ENCODE measurements at places on chromosomes 7 and 10. TPM values are rescaled to one million over a fixed set of nuclear protein-coding genes. Genes with fewer than 3 reads are reported as not detected.
A peak's percentile ranks its signal among the peaks of the same experiment; 100 is the strongest.

GLI3 gene
- total RNA-seq, result 1.7 TPM

- H3K4me3 ChIP-seq, result no peak overlapping the region
- H3K27me3 ChIP-seq, result no peaks in the 10 kb centered on the region
- no peak overlapping the region for H3K27ac ChIP-seq
- H3K4me1 ChIP-seq, result no peaks in the 10 kb centered on the region
Observed at GRCh38 chr10:108545921-108546320, 1377.4 kb downstream of the XPNPEP1 start.

- no peak overlapping the region for H3K4me3 ChIP-seq
- H3K27ac ChIP-seq, result no peak overlapping the region
- H3K36me3 ChIP-seq, result no peaks in the 10 kb centered on the region
- no peaks in the 10 kb centered on the region for H3K27me3 ChIP-seq
- H3K4me1 ChIP-seq, result peaks cover 5% of the 10 kb centered on the region
Observed at GRCh38 chr7:41501006-41501405, 201.9 kb downstream of the INHBA start.

- no peak overlapping the region for H3K27ac ChIP-seq
- no peaks in the 10 kb centered on the region for H3K27me3 ChIP-seq
- DNase-seq, result no peak
- H3K4me1 ChIP-seq, result no peaks in the 10 kb centered on the region
- no peak overlapping the region for H3K4me3 ChIP-seq
- no peaks in the 10 kb centered on the region for H3K36me3 ChIP-seq
Observed at GRCh38 chr10:36236931-36237330, 594.8 kb upstream of the FZD8 start.

GRCh38 chr10:72625276-72625607 lies 637 bp downstream of the MICU1 start:
- H3K27me3 ChIP-seq, result no peaks in the 10 kb centered on the region
- peak overlapping the region; percentile 73 for H3K4me3 ChIP-seq
- no peaks in the 10 kb centered on the region for H3K36me3 ChIP-seq
- no peak for DNase-seq

GRCh38 chr10:132434405-132435005 lies 37.5 kb downstream of the PWWP2B start:
- no peak overlapping the region for H3K27ac ChIP-seq
- no peak overlapping the region for H3K4me3 ChIP-seq
- no peaks in the 10 kb centered on the region for H3K27me3 ChIP-seq
- H3K4me1 ChIP-seq, result no peaks in the 10 kb centered on the region
- H3K36me3 ChIP-seq, result no peaks in the 10 kb centered on the region
- no peak for DNase-seq

DNA sequence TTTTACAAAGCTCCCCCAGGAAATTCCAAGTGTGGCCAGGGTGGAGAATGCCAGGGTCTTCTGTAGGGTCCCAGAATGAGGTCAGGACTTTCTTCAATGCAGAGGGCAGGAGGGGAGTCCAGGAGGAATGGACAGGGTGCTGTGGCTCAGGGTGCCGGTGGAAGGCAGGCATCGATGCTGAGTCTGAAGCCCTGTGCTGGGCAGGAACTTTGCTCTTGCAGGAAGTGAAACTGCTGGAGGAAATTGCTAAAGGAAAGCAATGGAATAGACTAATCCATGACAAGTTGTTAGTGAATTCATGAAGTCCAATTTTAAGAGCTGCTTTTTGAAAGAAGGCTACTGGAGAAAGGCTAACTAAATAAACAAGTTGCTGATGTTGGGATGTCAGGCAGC lies 14.8 kb downstream of the PTPRE start:
- no peak overlapping the region for H3K27ac ChIP-seq
- peaks cover 5% of the 10 kb centered on the region for H3K4me1 ChIP-seq
- no peak overlapping the region for H3K4me3 ChIP-seq
- H3K36me3 ChIP-seq, result no peaks in the 10 kb centered on the region
- no peaks in the 10 kb centered on the region for H3K27me3 ChIP-seq

GRCh38 chr7:116261904-116262303 lies 51.6 kb downstream of the TES start:
- no peaks in the 10 kb centered on the region for H3K27me3 ChIP-seq
- H3K36me3 ChIP-seq, result peaks cover 3% of the 10 kb centered on the region
- H3K4me1 ChIP-seq, result peaks cover 17% of the 10 kb centered on the region
- DNase-seq, result no peak
- H3K27ac ChIP-seq, result no peak overlapping the region

- H3K27me3 ChIP-seq, result no peaks in the 10 kb centered on the region
- DNase-seq, result no peak
- H3K27ac ChIP-seq, result no peak overlapping the region
Observed at GRCh38 chr10:115939101-115939854, 333.7 kb downstream of the GFRA1 start.

DNA sequence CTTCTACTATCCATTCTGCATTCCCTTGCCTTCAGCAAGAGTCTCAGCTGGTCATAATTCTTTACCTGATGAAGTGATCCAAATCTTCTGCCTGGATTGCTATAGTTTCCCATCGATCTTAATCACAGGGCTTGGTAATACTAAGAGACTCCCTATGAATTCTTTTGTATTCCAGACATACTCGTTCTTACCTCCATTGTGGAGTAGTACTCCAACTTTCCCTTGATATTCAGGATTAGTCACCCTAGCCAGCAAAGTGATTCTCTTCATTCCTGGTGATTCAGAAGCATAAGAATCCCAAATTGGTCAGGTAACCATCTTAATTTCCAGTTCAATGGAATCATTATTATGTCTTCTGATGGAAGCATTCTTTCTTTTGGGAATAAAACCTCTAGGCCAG lies 96.7 kb downstream of the TWIST1 start:
- H3K27ac ChIP-seq, result no peak overlapping the region
- H3K36me3 ChIP-seq, result no peaks in the 10 kb centered on the region
- H3K4me1 ChIP-seq, result peaks cover 5% of the 10 kb centered on the region

LRRN3 gene
- 15.2 TPM for total RNA-seq

CPED1 gene
- 96.8 TPM for total RNA-seq

DNA sequence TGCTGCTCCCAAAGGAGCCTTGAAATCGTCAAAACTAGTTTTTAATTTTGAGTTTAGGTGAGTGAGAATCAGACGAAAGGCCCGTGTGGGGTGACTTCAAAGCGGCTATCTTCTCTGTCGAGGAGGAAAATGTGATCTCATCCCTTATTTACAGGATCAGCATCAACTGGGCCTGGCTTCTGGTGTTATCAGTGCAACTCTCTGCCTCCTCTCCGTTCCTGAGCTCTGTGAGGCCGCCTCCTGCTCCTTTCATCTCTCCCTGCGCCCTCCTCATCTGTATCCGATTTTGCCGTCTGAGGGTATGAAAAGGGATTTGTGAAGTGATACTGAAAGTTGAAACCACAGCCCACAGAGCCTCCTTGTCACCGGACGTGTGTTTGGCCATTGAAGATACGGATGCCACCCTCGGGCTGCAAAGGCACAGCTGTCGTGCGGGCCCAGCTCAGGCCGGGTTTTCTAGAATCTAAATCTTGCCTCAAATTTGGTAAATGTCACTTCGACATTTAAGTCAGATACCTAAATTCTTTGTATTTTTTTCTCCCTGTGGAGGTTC lies 408.7 kb upstream of the ADARB2 start:
- H3K4me1 ChIP-seq, result no peaks in the 10 kb centered on the region
- H3K4me3 ChIP-seq, result no peak overlapping the region
- no peak overlapping the region for H3K27ac ChIP-seq
- no peak for DNase-seq
- H3K36me3 ChIP-seq, result no peaks in the 10 kb centered on the region
- no peaks in the 10 kb centered on the region for H3K27me3 ChIP-seq

FAM131B gene
- 3.4 TPM for total RNA-seq

GRCh38 chr7:18703685-18704084 lies 208.1 kb downstream of the HDAC9 start:
- no peak for DNase-seq
- H3K27me3 ChIP-seq, result no peaks in the 10 kb centered on the region
- no peaks in the 10 kb centered on the region for H3K36me3 ChIP-seq

DNA sequence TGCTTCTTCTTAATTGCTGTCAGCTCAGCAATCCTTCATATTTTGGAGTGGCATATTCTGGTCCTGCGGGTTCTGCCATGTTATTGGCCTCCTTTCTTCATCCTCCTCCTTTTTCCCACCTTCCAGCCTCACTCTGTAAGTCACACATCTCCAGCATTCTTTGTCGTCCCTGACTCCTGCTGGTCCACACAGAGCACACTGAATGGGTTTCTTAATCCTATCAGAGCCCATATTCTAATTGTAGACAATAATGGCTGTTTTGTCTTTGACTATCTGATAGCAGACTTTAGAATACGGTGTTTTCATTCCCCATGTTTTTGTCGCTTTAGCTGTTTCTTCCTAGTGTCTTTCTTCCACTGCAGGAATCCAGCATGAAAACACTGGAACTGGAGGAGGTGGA lies 389.6 kb downstream of the REEP3 start:
- no peaks in the 10 kb centered on the region for H3K4me1 ChIP-seq
- H3K36me3 ChIP-seq, result no peaks in the 10 kb centered on the region
- H3K27me3 ChIP-seq, result no peaks in the 10 kb centered on the region

DNA sequence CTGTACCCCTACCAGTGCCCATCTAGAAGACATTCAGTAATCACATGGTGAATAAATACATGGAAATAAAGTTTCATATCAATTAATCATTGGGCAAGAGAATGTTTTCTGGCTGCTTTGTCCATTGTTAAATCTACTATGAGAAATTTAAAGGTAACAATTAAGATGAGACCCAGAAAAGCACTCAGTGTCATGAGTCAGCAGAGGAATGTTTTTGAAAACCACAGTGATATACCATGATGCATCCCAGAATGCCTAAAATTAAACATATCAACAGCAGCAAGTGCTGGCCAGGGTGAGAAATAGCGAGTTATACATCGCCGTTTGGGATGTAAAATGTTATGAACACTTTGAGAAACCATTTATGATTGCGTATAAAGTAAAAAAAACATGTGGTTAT lies 825.3 kb upstream of the C7orf33 start:
- no peaks in the 10 kb centered on the region for H3K27me3 ChIP-seq
- H3K27ac ChIP-seq, result no peak overlapping the region
- no peaks in the 10 kb centered on the region for H3K4me1 ChIP-seq
- DNase-seq, result no peak

GRCh38 chr10:73998929-73999691 lies 1.2 kb downstream of the VCL start:
- peaks cover 12% of the 10 kb centered on the region for H3K36me3 ChIP-seq
- H3K4me3 ChIP-seq, result peak overlapping the region; percentile 92
- peaks cover 7% of the 10 kb centered on the region for H3K4me1 ChIP-seq
- no peaks in the 10 kb centered on the region for H3K27me3 ChIP-seq
- peak; percentile 86 for DNase-seq
- peak overlapping the region; percentile 99 for H3K27ac ChIP-seq

GATA3 gene
- total RNA-seq, result not detected

- DNase-seq, result no peak
- no peak within 1 kb of the TSS for H3K4me3 ChIP-seq
- H3K27me3 ChIP-seq, result peaks cover 52% of the 10 kb centered on the region
- H3K36me3 ChIP-seq, result no peaks in the 10 kb centered on the region
- no peaks in the 10 kb centered on the region for H3K4me1 ChIP-seq
Observed at GRCh38 chr10:22345301-22346095, at the start of gene SPAG6. SPAG6 (plus strand) TSS chr10:22345496; CDS start chr10:22345612, 116 bp downstream.

- no peaks in the 10 kb centered on the region for H3K36me3 ChIP-seq
- no peak for DNase-seq
- H3K27ac ChIP-seq, result no peak overlapping the region
- peaks cover 5% of the 10 kb centered on the region for H3K4me1 ChIP-seq
- no peak overlapping the region for H3K4me3 ChIP-seq
Observed at GRCh38 chr7:28704706-28705105, 253.4 kb downstream of the TRIL start.

DNA sequence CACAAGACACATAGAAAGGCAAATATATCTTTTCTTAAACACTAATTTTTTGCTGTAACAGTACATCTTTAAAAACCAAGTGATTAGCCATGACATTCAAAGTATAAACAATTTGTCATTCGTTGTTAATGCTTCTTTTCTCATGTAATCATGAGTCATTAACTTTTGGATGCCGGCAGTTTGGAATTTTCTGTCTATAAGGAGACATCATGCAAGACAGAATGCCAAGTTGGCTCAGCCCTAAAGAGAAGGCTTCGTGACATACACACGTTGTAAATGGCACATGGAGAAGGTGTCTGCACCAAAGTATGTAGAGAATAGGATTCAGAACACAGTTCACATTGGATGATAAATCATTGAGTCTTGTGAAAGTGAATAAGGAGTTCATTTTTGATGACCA lies 35.9 kb downstream of the CCDC3 start:
- DNase-seq, result peak; percentile 49
- H3K4me3 ChIP-seq, result no peak overlapping the region
- peaks cover 7% of the 10 kb centered on the region for H3K4me1 ChIP-seq
- H3K27ac ChIP-seq, result no peak overlapping the region

LEP gene
- total RNA-seq, result not detected

GRCh38 chr10:77201135-77202106 lies 436.2 kb downstream of the KCNMA1 start:
- H3K4me3 ChIP-seq, result no peak overlapping the region
- H3K27ac ChIP-seq, result no peak overlapping the region
- no peaks in the 10 kb centered on the region for H3K4me1 ChIP-seq
- no peaks in the 10 kb centered on the region for H3K27me3 ChIP-seq
- no peaks in the 10 kb centered on the region for H3K36me3 ChIP-seq

- H3K4me3 ChIP-seq, result no peak overlapping the region
- no peak for DNase-seq
- no peaks in the 10 kb centered on the region for H3K36me3 ChIP-seq
- no peak overlapping the region for H3K27ac ChIP-seq
Observed at GRCh38 chr10:10479465-10479864, 538.2 kb upstream of the CELF2 start.

- no peaks in the 10 kb centered on the region for H3K27me3 ChIP-seq
- DNase-seq, result peak; percentile 72
- no peak overlapping the region for H3K4me3 ChIP-seq
- peaks cover 5% of the 10 kb centered on the region for H3K4me1 ChIP-seq
Observed at GRCh38 chr7:75624134-75624832, 114.5 kb downstream of the HIP1 start.

SLC4A2 gene
- 29.6 TPM for total RNA-seq

DNA sequence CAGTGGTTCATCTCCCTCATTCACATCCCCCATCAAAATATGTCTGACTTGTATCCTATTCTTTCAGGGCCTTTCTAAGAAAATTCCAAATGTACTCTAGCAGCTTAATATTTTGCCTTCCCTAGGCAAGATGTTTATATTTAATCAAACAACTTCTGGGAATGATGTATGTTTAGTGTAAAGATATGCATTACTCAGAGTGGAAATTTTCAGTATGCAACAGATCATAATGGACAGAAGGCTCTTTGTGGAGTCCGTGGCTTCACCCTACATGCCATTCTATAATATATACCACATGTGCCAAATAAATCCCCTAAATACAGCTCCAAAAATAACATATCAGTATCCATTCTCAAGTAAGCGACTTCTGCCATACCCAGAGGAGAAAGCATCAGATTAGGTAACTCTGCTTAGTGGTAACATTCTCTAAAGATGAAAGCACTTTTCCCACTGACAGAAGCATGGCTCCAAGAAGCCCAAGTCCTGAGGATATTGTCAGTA lies 316.6 kb downstream of the KCNMA1 start:
- H3K27me3 ChIP-seq, result peaks cover 13% of the 10 kb centered on the region
- H3K36me3 ChIP-seq, result no peaks in the 10 kb centered on the region
- peak overlapping the region; percentile 68 for H3K27ac ChIP-seq

TMEM139 gene
- not detected for total RNA-seq

PTPN20 gene
- not detected for total RNA-seq

- DNase-seq, result no peak
- no peak overlapping the region for H3K4me3 ChIP-seq
- H3K27me3 ChIP-seq, result no peaks in the 10 kb centered on the region
- H3K27ac ChIP-seq, result no peak overlapping the region
Observed at GRCh38 chr10:77959887-77960455, 33.4 kb upstream of the DLG5 start.

- DNase-seq, result no peak
- no peak overlapping the region for H3K4me3 ChIP-seq
- peaks cover 23% of the 10 kb centered on the region for H3K27me3 ChIP-seq
- no peak overlapping the region for H3K27ac ChIP-seq
- H3K36me3 ChIP-seq, result no peaks in the 10 kb centered on the region
Observed at GRCh38 chr10:6019796-6020195, 42.4 kb downstream of the IL2RA start.

VTI1A gene
- total RNA-seq, result 24.9 TPM
